Daoy (cell line): ENCODE measurements at places on chromosomes 3 and 15. TPM values are rescaled to one million over a fixed set of nuclear protein-coding genes. Genes with fewer than 3 reads are reported as not detected.

DNA sequence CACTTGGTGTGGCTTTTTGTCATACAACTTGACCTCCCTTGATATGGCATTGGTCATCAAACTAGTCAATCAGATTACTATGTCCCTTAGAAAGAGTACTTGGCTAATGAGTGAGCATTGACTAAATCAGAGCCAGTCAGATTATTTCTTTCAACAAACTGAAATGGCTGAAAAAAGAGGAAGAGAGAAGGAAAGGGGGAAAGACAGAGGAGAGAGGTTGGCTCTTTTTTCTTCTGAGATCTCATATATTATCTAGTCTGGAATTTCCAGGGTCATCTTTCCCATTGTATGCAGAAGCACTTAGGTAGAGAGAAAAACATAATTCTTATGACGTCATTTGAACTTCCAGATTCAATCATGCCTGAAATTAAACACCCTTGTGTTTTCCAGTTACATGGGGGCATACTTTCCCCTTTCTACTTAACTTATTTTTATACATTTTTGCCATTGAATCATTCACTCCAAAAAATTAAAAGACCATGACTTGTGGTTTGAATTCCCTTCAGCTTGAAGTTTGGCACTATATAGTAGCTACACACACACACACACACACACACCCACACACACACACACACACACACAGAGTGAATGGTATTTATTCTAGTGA, 387.8 kb downstream of the LSAMP start:
- peak; percentile 18 for DNase-seq

GRCh38 chr3:72766866-72767265, 81.4 kb downstream of the SHQ1 start:
- no peak for DNase-seq

DNA sequence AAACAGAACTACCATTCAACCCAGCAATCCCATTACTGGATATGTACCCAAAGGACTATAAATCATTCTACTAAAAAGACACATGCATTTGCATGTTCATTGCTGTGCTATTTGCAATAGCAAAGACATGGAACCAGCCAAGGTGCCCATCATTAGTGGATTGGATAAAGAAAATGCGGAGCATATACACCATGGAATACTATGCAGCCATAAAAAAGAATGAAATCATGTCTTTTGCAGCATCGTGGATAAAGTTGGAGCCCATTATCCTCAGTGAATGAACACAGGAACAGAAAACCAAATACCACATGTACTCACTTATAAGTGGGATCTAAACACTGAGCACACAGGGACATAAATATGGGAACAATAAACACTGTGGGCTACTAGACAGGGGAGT, 43.1 kb upstream of the TIMP4 start:
- no peak for DNase-seq

GRCh38 chr3:140974900-140975299, 33.3 kb downstream of the SLC25A36 start:
- no peak for DNase-seq

DNA sequence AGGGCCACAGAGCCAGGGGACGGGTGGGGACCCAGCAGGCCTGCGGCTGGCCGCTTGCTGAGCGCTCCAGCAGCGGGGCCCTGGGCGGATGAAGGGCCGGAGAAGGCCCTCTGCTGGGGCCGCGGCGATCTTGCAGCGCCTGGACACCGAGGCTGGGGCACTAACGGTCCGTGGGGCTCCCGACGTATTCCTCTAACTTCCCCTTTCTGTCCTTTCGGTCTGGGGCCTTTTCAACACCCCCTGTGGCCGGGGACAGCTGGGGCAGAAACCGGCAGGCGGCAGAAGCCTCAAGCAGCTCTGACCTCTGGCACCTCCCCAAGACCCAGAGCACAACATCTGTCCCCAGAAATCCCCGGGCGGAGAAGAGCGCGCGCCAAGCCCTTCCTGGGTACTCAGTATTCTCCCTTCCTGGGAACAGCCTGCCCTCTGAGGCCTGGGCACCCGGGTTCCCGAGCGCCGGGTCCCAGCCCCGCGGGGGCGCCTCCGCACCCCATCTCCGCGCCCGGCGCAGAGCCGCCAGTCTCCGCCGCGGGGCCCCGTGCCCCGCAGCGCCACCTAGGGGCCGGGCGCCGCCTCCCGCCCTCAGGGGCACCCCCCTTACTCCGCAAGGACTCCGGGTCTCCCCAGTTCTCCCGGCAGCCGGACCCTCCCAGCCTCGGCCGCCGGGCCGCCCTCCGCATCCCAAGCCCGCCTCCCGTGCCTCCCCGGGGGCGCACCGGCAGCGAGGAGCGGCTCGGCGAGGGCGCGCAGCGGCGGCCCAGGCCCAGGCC, 582 bp upstream of the SLCO3A1 start:
- DNase-seq: peak; percentile 70

- no peak for DNase-seq
Measured at GRCh38 chr3:160260587-160261270, 35.5 kb downstream of the C3orf80 start.

- no peak for DNase-seq
Measured at GRCh38 chr3:67550541-67550940, 103.9 kb downstream of the SUCLG2 start.

DNA sequence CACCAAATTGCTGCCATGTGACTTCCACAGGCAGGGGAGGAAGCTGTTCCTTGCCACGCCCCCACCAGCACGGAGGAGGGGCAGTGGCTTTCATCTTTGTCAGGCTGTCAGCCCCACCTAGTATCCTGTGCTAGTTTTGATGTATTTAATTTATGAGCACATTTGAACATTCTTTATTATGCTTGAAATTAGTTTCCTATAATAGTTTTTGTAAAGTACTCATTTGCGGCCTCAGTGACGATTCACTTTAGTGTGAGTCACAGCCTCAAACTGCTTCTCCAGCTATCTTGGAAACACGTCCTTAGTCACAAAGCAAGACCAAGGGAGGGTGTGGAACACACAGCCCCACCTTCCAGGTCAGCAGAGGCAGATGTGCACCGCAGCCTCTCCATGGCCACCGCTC, 239.9 kb upstream of the ATP10A start:
- DNase-seq: peak; percentile 78

DNA sequence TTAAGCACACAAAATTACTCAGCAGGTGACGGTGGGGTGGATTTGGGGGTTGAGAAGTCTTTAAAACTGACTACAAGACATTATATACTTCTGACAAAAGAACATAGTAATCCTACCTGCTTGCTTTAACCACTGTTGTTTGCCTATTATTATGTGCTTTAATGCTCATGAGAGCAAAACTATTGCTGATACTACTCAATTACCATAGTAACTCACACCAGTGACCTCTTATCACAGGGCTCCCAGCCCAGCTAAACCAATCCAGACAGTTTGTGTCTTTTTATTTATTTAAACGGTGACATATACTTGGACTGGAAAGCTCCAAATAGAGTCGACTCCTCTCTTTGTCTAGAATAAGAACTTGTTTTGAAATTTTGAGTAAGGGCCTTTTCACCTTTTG, 42.8 kb upstream of the FEZF2 start:
- no peak for DNase-seq

DNA sequence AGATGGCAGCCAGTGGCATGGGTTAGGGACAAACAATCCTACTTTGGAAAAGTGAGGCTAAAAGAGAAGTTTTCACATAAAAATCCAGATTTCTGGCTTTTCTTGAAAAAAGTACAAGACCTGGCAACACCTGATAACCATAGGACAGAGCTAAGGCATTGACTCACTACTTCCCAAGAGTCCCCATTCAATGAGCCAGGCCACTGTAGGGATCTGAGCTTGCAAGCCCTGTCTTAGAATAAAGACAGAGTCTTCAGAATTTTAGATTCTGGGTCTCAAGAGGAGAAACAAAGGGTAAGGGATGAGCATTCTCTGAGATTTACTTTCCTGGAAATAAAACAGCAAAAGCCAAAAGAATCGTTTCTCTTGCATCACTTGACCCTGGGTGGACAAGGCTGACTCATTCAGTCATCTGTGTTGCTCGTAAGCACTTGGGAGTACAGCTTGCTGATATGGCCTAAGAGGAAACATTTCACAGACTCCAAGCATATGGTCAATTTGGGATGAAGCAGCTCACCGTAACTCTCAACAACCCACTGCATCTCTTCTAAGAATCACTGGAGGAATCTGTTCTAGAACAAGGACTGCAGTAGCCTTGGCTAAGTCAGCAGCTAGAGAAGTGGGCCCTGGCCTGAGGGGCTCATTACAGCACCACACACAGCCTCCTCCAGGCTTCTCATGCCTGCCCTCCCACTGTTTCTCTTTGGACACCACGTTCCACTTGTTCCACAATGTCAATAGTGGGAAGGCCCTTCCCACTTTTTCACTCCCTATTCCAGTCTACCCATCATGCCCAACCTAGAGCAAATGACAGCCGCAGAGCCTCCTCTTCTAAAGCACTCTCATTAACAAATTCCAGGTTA, 86.2 kb downstream of the RFTN1 start:
- peak; percentile 17 for DNase-seq

Gene FBXW12
- not detected in 2 replicates for total RNA-seq

Gene LMAN1L
- total RNA-seq: not detected in 2 replicates

Gene GOLGA6B
- total RNA-seq: not detected in 2 replicates

Gene CCR9
- total RNA-seq: not detected in 2 replicates
